ENCODE measurements at places on chromosomes 12 and 14.

DNA sequence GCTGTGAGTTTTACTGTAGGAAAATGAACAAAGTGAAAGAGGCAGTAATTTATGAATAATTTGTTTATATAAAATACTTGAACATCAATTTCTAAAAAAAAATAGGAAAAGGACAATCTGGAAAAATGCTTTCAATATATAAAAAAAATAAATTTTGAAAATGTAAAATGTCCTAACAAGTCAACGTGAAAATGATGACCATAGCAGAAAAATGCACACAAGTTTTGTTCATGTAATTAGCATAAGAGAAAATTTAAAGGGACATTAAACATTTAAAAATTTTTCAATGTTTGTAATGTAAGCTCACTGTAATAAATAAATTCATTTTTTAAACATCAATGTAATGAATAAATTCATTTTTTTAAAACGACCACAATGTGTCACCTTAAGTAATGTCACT, 214.8 kb upstream of the ATXN7L3B start:
- DNase-seq: no peak

DNA sequence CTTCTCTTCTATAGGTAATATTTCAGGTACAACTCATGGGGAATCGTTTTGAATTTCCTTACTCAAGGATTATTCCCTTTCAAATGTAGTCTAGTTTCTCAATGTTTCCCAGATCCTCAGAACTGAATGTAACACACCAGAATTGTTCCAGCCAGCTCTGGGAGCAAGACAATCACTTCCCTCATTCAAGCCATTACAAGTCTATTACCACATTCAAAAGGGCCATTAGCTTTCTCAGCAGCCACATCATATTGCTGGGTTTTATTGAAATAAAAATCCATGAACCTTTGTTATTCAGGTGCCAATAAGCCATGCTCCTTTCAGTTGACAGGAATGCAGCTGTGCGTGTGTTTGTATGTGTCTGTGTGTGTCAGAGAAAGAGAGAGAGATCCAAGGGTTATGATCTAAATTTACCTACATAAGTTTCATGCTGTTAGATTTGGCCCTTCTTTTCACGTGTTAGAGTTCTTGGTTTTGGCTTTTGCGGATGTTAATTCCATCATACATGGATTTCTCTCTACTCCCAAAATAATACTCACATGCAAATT, 357.7 kb downstream of the BCAT1 start:
- DNase-seq: no peak

DNA sequence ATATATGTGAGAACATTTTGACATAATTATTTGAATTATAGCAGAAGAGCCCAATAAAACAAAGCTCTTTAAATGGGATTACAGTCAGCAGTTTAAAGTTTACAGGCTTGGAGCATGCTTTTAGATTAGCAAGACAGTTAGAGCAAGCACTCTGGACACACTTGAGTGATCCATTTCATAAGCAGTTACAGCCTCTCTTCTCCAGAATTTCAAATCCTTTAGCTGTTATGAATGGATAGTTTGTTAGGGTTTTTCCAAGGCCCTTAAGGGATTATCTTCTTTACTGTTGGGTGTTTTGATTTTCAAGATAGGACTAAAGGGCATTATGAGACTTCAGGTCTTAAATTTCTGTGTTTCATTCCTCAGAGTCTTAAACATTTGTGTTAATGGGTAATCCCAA, 36.3 kb downstream of the BEST3 start:
- DNase-seq: no peak

- DNase-seq: no peak
Measured at GRCh38 chr12:26830783-26831551, 2.0 kb downstream of the ITPR2 start.

DNA sequence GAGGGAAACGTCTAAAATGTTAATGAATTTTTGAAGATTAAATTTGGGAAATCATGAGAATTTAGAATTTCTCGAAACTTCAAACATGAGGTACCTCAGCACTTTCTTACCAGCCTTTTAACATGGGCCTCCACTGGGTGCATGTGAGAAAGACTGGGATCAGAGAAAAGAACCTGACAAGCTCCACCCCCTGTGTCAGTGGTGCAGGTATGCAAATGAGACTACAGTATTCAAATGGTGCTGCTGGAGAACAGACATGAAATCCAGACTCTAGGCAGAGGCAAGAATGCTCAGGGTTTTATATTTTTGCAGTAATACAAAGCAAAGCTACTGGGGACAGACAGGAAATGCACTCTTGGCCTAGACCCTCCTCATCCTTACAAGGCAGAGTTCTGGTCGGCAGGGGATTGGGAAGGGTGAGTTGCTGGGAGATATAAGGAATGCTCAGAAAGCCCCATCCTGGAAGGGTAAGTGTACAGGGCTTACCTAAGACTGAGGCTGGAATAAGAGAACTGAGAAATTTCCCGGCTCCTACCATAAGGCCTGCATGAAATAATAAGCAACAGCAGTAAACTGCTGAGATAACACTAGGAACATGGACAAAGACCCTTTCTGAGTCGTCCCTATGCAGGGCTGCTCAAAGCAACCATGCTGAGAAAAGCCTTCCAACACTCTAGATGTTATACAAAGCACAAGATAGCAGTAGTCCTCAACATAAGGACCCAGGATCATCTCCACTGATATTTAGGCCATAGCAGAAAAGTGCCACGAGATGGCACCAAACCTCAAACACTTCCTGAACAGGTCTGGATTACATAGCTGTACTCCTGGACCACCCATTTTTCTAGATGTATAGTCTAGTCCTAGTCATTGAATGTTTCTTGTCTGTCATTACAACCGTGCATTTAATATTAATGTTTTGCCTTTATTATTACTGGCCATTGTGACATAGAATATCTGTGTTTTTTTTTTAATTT, 260.8 kb downstream of the RASSF9 start:
- DNase-seq: peak; percentile 46

GRCh38 chr12:86774841-86775388, 518.7 kb upstream of the MGAT4C start:
- no peak for DNase-seq

- DNase-seq: no peak
Measured at GRCh38 chr14:70183991-70184390, 4.8 kb downstream of the SLC8A3 start.

DNA sequence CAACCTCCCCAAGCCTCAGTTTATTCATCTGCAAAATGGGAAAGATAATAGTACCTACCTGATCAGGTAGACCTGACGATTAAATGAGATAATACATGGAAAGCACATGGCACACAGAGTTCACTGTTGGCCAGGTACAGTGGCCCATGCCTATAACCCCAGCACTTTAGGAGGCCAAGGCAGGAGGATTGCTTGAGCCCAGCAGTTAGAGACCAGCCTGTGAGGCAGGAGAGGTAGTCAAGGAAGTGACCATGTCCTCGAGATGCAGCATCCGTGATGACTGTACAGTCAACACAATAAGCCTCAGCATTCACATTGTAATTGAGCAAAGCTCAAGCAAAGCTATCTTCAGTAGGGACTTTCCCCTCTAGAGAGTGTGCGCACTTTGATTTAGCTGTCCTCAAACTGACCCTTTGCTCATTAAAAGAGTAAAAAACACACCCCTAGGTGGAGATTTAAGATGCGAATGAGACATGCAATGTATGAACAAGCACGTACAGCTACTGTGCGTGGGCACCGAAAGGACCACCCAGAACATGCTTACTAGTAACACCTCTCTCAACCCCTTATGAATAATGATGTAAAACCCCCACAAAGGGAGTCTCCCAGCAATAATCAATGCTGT, 9.9 kb downstream of the ISCU start:
- no peak for DNase-seq

DNA sequence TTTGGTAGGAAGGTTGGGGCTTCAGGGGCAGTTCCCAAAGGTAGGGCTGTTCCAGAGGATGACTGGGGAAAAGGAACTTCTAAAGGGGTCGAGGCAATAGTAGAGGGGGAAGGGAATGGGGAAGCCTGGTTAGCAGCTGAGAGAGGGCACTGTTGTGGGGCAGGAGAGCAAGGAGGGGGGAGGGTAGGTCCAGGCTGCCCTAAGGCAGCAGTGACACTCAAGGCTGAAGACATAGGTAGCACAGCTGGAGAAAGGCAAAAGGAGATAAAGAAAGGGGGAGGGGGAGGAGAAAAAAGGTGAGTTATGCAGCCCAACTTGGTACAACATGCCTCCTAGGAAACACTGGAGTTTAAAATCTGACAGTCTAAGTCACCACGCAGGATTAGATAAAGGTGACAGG, 3.9 kb downstream of the NACA start:
- no peak for DNase-seq

DNA sequence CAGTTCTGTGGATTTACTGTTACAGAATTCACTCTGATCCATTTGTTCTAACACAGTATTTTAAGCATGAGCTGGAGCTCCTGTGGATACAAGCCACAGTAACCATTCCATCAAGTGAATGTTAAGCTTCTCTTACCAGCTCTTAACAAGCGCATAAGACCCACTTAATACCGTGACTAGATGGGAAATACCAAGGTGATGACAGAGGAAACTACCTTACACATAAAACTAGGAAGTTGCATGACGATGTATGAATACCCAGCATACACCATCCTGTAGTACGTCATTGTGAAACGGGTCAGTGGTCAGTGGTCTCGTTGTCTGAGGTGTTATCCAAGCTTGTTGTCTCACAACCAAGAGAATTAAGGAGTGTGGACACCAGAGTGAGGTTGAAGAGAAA, 2.0 kb upstream of the GALC start:
- no peak for DNase-seq

DNA sequence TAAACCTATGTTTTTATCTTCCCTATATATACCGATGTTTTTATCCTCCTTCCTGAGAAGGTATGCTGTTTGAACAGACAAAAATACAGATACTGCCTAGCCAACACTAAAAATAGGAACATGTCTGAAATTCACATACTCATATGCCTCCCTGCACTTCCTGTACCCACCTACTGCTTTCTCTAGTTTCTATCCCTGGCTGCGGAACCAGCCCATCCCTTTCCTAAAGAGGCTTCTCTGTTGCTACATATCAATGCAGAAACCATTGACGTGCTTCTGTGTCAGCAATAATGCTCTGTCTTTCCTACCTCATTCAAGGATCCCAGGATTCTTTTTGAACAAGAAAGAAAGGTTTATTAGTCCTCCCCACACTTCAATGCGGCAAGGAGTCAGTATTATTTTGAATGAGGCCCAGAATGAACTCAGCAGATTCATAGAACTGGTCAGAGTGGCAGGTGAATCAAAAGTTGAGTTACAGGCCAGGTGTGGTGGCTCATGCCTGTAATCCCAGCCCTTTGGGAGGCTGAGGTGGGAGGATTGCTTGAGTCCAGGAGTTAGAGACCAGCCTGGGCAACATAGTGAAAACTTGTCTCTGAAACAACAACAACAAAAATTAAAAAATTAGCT, 67.8 kb upstream of the NAP1L1 start:
- DNase-seq: no peak

GRCh38 chr12:94616203-94616729, 34.1 kb downstream of the TMCC3 start:
- no peak for DNase-seq

- DNase-seq: no peak
Measured at GRCh38 chr12:64701283-64701682, 57.9 kb downstream of the GNS start.

DNA sequence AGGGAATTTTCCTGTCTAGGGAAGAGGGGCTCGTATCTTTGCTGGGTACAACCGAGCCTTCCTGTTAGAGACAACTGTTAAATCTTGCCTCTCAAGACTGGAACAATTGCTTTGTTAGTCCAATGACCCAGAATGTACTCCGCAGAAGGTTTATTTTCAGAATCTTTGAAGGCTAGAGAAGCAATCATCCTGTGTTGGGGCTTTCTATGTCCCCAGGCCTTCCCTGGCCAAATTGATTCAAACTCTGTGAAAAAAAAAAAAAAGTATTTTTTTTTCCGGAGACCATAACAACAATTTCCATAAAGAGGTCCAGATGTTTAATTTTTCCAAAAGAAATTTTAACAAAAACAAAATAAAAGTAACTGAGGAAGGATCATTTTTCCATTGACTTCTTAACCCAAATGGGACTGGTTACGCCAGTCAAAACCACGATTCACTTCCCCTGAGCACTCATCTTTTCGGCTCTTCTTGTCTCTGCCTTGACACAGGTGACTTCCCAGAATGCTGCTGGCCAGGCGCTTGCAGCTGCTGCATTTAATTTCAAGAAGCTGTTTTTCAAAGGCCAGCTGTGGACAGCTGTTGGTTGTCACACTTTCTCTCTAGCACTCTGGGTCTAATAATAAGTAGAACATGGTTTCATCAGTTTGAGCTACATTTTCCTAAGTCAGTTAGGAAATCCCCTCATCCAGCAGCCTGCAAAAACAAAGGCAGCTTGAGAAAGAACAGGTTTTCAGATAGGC, 81.6 kb upstream of the MANSC4 start:
- DNase-seq: no peak

DNA sequence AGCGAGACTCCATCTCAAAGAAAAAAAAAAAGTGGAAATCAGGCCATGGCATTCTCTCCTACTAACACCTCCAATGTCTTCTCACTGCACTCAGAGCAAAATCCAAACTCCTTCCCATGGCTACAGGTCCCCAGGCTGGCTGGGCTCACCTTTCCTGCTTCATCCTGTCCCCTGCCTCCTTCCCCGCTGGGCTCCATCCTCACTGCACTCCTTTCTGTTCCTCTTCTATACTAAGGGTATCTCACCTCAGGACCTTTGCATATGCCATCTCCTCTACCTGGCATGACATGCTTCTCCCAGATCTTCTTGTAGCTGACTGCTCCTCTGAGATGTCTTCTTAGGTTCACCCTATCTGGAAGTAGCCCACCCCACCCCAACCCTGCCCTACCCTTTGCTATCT, 111.1 kb downstream of the DPF3 start:
- no peak for DNase-seq

DNA sequence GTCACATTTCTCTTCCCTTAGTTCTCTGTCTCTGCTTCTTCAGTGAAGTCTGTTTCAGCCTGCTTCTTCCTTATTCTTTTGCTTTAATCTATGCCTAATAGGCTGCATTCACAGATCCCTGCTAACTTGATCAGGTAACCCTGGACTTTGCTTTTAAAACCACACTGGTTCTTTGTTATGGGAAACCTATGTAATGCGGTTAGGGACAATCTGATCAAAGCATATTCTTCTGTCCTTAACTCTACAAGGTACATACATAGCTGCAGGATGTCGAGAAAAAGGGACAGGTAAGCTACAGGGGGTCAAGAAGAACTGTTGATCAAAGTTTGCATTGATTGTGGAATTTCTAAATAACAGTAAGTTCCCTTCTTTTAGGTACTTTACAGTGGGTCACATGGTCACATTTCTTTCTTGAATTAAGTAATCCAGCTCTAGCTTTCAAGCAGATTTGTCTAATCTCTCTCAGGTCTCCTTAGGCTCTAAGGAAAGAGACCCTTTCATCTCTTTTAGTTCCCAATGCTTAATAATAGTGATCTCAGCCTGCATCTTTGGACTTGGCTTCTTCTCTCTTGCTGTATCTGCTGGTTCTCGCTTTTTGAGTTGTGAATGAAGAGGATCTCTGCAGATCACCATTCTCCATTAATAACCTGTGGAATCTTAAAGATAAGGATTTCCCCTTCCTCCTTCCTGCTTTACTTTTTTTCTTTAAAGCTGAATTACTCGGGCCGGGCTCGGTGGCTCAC, 3.8 kb downstream of the COPZ1 start:
- DNase-seq: no peak

GRCh38 chr12:3684449-3685051, 68.4 kb downstream of the CRACR2A start:
- peak; percentile 51 for DNase-seq
